ENCODE measurements at places on chromosomes 2 and 18. TPM values are rescaled to one million over a fixed set of nuclear protein-coding genes. Genes with fewer than 3 reads are reported as not detected.

GRCh38 chr2:173033084-173033483 is 42.6 kb upstream of the MAP3K20 start:
- DNase-seq = no peak

DNA sequence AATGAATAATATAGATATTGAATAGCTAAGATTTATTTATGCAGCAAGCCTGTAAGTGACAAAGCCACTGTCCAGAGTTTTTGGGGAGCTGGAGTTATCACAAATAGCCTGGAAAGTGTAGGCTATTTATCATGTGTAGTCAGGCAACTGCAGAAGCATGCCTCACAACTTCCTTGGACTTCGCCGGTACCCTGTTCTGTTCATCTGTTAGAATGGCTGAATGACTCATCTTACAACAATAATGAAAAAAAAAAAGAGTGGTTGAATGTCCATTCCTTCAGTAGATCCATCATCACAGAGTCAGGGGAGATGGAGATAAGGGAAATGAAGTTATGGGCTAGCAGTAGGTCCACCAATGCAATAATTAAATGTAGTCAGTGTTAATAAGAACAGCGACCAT is 24.0 kb upstream of the ATP5MC3 start:
- DNase-seq = no peak

DNA sequence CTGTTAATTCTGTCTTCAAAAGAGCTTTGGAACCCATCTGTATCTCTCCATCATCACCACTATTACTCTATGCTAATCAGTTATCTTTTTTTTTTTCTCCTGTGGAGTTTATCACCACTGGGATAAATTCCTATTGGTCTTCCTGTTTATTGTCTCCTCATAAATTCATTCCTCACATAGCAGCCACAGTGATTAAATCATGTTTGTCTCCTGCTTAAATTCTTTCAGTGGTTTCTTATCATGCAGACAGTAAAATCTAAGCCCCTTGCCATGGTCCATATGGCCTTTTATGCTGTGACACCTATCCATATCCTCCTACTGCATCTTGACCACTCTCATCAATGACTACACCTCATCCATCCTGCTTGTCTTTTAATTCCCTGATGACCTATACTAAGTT is 239.8 kb upstream of the ZEB2 start:
- DNase-seq = no peak

The PER2 gene
- 20.4 TPM for total RNA-seq

The RNF144A gene
- total RNA-seq = 1.1 TPM

DNA sequence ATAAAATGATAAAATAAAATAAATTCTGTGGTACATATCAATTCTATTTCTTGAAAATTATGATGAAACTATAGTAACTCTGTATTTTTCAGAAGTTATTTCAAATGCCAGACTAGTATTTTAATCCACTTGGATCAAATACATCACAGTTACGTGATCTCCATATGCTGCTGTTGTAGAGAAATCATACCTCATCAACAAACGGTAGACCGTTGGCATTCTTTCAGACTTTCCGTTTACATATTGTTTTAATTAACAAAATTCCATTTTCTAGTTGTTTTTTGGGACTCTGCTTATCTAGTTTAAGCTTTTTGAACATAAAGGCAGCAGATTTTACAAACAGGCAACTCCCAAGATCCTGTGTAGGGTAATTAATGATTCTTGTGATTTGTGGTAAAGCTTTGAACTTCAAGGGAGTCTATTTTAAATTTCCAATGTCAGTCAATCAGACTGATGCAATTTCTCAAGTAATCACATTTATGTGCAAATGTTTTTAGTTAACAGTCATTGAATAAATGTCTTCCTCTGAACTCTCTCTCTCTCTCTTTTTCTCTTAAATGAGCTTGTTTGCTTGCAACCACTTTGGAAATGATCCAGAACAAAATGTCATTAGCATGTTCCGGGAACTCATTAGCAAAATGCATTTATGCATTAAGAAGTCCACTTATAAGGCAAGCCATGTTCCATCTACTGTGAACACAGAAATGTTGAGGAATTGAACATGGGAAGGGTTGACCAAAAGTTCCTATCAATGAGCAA is 31.8 kb downstream of the NYAP2 start:
- DNase-seq = no peak

The FER1L5 gene
- not detected for total RNA-seq

- DNase-seq = no peak
Measured at GRCh38 chr18:58785171-58785805, 79.4 kb upstream of the ZNF532 start.

- no peak for DNase-seq
Measured at GRCh38 chr2:168457190-168457895, 1.3 kb downstream of the CERS6 start.

The SLC4A3 gene
- not detected for total RNA-seq

- no peak for DNase-seq
Measured at GRCh38 chr2:239939736-239940483, 85.2 kb downstream of the NDUFA10 start.

DNA sequence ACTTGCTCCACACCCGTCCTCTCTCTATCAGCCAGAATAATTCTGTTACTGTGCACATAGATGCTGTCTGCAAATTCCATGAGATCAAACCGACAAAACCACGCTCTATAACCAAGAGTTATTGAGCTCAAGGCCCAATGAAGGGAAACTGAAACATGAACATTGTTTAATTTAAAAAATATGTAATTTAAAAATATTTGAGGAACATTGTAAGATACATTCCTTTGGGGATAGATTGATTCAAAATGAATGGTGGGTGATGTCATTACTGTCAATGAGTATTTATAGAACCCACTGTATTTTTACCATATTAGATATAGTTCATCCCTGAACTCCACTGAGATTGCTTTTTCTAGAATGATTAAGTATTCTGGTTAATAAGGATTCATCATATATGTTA is 50.4 kb downstream of the NCKAP5 start:
- no peak for DNase-seq

GRCh38 chr2:3076848-3077642 is 300.6 kb downstream of the EIPR1 start:
- DNase-seq = no peak
